ENCODE measurements at places on chromosomes 13 and 19.
A peak's percentile ranks its signal among the peaks of the same experiment; 100 is the strongest.

GRCh38 chr19:6126335-6126974, 9.0 kb upstream of the ACSBG2 start:
- peak; percentile 22 for DNase-seq

DNA sequence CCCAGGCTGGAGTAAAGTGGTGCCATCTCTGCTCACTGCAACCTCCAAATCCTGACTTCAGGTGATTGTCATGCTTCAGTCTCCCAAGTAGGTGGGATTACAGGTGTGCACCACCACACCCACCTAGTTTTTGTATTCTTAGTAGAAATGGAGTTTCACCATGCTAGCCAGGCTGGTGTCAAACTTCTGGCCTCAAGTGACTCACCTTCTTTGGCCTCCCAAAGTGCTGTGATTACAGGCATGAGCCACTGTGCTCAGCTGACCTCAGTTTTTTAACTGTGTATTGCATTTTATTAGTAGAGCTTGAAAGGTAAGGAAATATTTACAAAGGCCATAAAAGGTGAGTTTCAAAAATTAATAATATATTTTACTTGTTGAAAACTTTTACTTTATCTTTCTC, 2.3 kb downstream of the ZNF726 start:
- DNase-seq: no peak

DNA sequence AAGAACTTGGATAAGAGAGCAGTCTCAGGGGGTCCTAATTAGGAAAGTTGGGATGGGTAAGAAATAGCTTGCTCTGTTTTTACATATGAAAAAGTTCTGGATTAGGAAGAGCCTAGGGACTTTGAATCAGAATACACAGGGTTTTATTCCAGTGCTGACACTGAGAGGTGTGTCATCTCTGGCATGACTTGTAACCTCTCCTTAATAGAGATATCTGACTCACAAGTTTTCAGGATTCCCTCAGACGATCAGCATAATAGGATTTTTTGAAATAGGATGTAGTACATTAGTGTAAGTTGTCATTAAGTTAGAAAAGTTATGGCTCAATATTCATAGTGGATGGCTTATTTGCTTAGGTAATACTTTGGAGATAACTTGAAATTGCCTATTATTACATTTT, 555.2 kb upstream of the MIR17HG start:
- no peak for DNase-seq

- DNase-seq: no peak
These were observed 100.3 kb downstream of the ITGBL1 start for GRCh38 chr13:101552786-101553185.
